ENCODE measurements at places on chromosomes 16 and 17.

DNA sequence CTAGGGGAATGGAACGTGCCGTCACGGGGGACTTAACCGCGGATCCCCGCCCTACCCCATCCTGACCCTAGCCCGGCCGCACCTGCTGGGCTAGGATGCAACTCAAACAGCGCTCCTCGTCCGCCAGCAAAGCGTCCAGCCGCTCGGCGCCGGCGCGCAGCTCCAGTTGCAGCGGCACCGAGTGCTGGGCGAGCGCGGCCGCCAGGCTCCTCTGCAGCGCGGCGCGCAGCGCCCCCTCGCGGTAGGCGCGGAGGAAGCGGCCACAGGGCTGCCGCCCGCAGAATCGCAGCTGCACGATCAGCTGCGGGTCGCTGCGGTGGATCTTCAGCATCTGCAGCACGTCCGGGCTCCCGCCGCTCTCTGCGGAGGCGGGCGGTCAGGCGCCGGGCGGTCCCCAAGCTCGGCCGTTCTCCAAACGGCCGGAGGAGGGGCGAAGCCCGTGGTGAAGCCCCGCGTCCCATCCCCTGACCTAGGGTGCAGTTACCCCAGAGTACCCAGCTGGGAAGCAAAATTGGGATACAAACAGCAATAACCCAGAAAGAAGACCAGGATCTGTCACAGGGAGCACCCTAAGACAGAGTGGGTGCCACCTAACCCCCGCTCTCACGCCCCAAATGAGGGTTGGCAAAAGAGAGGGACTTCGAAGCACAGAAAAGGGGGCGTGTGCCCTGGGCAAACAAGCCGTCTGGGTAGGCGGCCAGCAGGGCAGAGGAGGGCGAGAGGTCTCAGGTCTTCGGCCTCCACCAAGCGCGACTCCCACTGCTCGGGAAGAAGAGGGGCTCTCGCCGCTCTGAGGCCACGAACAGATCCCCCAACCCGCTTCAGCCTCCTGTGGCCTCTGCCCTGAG, 4.2 kb downstream of the TRADD start:
- peak; percentile 70 for DNase-seq

DNA sequence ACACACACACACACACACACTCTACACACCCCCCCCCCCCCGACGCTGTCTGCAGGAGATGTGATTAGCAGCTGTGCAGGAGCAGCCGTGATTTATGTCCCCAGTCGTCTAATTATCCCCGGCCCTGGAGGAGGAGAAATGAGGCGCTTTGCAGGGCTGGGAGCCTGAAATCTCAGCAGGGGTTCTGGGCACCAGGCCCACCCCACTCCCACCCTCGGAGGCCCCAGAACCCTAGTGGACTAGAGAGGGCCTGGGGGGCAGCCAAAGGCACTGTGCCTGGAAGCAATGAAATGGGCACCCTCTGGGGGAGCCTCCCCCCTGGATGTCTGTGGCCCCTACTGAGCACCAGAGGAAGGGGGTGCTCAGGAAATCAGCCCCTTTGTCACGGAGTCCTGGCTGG, 134.2 kb upstream of the CIBAR2 start:
- no peak for DNase-seq

GRCh38 chr17:17414341-17414805, 62.4 kb upstream of the MED9 start:
- DNase-seq = no peak

DNA sequence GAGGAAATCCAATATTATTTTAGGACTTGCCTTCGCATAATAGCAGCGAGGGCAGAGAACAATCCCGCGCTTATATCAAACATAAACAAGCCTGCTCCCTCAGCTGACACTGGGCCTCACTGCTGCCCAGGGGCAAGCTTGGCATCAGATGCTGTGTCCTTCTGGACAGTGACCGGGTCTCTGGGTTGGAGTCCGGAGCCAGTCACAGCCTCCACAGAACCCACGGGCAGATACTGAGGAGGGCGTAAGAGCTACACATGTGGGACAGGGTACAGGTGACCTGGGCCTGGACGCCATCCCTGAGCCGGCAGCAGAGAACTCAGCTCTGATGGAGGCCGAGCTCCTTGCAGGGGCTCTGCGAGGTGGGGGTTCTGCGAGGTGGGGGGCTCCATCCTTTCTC, 14.7 kb upstream of the ZNF469 start:
- DNase-seq = no peak
